Esophagus mucosa (tissue), 1 donor: ENCODE measurements at places on chromosomes 2 and 18. TPM values are rescaled to one million over a fixed set of nuclear protein-coding genes. Genes with fewer than 3 reads are reported as not detected.

ATP6V1B1 gene
- total RNA-seq = 2.4 TPM

PCARE gene
- total RNA-seq = 0.08 TPM

CNDP1 gene
- not detected for total RNA-seq

FLACC1 gene
- total RNA-seq = 0.56 TPM

CD8B gene
- total RNA-seq = not detected

LCT gene
- not detected for total RNA-seq

GPR35 gene
- 0.24 TPM for total RNA-seq

IL1RL2 gene
- total RNA-seq = 8.1 TPM

ZBTB7C gene
- total RNA-seq = 28.8 TPM

THSD7B gene
- total RNA-seq = 0.88 TPM

TTLL4 gene
- 14.0 TPM for total RNA-seq
